GM12878 (cell line): ENCODE measurements at places on chromosomes 2 and 18.

GRCh38 chr2:19963386-19963785 lies 26.5 kb downstream of the WDR35 start:
- DNase-seq, result no peak

GRCh38 chr2:166944909-166945308 lies 56.6 kb downstream of the XIRP2 start:
- no peak for DNase-seq

- DNase-seq, result no peak
These were observed 56.4 kb downstream of the STK25 start for GRCh38 chr2:241451840-241452506.

DNA sequence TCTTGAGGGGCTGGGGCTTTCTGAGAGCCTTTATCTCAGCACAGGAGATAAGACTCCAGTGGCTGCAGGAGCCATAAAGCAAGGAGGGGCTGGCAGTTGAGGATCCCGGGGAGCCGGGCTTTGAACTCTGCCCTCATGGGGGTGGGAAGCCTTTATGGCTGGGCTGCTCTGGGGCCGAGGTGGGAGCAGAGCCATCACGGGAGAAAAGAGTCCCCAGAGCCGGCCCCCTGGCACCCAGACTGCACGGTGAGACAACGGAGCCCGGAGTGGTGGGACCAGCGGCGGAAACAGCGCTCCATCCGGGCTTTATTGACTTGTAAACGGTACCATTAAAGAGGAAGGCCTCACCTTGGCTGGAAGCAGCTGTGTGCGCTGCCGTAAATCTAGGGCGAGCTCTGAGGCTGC lies 162.6 kb downstream of the MYCN start:
- DNase-seq, result no peak

GRCh38 chr2:67626656-67627055 lies 229.5 kb downstream of the ETAA1 start:
- no peak for DNase-seq
